ENCODE measurements at places on chromosomes 3 and 15.

GRCh38 chr3:139534455-139534812, 5.1 kb downstream of the RBP1 start:
- DNase-seq = peak; percentile 54

DNA sequence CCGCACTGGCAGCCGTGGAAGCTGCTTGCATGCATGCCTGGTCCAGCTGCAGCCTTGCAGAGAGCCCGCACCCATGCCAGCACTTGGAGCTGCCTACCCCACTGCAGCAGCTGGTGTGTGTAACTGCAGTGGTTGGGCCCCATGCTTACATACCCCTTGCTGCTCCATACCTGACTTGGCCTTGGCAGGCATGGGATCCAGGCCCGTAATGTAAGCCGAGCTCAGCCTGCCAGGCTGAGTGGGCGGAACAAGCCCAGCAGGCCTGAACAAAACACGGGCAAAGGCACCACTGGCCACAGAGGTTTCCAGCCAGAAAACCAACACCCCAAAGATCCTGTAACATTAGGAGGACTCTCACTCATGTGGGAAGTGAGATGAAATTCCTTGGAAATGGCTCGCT, 48.3 kb downstream of the SLC6A20 start:
- no peak for DNase-seq

DNA sequence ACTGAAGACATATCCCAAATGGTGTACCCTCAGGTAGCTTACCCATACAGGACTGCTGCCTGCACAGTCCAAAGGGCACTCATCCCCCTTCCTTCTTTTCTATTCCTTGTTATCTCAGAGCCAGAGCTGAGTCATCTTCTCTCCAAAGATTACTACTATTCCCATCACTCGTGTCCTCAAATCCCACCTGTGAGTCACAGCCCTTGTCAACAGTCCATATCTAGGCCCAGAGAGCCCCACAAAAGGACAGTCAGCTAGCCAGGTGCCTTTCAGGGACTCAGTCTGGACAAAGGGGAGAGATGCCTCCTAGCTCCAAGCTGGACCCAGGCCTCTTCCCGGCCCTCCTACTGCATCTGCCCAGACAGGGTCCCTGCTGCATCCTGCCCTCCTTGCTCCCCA, 11.0 kb downstream of the PARP16 start:
- DNase-seq = no peak

GRCh38 chr3:23258110-23258509, 55.0 kb downstream of the UBE2E2 start:
- DNase-seq = no peak

DNA sequence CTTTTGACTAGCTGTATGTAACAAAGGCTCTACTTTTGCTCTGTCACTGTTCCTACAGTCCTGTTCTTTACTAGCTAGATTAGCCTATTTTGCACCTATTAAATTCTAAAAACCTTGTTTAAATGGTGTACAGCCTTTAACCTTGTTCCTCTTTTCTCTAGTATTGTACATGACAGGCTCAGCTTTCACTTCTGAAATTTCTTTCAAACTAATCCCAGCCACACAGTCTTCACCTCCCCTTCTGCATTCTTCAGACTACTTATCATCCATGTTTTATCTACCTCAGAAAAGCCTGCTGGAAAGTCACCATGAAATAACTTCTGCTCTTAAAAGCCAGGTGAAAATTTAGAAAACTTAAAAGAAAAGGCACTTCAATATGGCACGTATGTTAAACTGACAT, 122.4 kb downstream of the NECTIN3 start:
- DNase-seq = no peak

- no peak for DNase-seq
Measured at GRCh38 chr15:67446449-67446848, 74.5 kb upstream of the C15orf61 start.

Measured in epithelial cell of proximal tubule (primary cell).